Cortex of kidney (tissue), 1 donor: ENCODE measurements at places on chromosomes 2 and 18.

DNA sequence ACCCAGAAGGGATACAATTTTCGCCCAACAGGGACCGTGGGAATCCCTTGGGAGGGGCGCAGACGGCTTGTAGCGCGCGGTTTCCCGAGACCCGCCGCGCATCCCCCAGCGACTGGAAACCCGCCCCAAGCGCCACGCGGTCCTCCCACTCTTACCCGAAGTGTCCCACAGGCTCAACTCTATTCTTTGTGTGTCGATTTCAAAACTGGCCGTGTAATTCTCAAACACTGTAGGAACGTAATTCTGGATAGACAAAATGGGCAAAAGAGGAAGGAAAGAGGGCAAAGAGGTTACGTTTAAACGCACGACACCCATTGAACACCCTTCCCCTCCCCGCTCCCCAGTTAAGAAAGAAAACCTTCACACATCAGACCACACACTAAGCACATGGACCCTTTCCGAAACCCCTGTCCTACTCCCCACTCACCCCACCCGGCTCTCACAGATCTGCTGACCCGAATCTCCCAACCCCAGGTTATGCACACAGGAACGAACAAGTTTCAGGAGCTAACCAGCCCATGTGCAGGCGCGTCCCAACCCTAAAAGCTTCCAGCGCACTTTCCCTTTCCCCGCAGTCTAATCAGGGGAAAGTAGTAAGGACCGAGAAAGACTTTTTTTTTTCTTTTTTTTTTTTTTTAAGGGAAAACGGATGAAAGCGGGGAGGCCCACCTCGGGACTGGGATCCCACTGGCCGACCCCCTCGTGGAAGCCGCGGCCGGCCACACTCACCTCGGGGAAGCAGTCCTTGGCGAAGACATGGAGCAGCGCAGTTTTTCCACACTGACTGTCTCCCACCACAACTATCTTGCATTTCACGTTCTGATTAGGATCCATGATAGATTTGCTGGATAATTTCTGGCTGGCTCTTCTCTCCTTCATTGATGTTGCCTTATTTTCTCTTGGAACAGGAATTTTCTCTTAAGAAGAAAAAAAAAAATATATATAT is 655 bp downstream of the RND3 start:
- no peak for DNase-seq

- no peak for DNase-seq
Measured at GRCh38 chr2:98013407-98014042, 17.8 kb upstream of the TMEM131 start.

DNA sequence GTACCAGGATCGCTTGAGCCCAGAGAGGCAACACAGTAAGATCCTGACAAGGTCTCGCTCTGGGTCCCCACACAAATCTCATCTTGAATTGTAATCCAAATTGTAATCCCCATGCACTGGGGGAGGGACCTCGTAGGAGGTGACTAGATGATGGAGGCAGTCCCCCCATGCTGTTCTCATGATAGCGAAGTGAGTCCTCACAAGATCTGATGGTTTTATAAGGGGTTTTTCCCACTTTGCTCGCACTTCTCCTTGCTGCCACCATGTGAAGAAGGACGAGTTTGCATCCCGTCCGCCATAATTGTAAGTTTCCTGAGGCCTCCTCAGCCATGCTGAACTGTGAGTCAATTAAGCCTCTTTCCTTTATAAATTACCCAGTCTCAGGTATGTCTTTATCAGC is 46.0 kb upstream of the SERTAD2 start:
- DNase-seq = no peak

DNA sequence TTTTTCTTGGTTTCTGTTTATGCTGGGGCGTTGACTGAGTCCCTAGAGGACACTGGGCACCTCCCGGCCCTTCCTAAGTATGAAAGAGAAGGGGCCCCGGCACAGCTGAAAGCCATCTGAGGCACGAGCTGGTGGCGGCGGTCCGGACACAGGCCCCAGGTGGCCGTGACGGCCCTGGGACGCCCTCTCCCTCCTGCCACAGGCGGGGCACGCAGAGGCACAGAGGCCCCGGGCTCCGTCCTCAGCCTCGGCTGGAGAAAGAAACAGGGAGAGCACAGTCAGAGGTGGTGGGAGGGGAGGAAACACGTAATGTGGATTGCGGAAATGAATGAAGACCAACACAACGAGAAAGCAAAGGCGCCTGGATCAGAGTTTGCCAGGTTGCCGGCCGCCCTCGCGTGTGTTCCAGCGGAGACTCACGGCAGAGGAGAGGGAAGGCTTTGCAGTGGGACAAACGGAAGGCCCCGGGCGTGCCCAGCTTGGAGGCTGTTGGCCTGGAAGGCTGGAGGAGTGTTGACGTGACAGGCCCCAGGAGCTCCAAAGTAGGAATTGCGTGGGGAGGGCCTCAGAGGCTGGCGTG is 119.1 kb downstream of the PTGR3 start:
- DNase-seq = no peak

- DNase-seq = no peak
Measured at GRCh38 chr2:11839916-11840315, 93.5 kb downstream of the LPIN1 start.

DNA sequence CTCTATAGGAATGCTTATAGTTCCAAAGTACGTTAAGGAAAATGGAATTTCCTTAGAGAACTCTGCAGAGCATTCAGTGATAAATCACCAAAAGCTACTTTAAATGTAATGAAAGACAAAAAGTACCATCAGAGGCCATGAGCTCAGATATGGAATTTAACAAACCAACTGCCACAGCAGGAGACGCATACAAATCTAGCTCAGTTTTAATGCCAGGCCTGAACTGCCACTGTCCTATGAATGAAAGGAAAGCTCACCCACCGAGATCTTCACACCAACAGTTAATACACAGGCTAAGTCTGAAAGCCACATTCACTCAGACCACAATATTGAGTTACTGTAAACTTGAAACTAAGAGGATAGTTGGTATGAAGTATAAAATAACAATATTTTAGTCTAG is 126.8 kb downstream of the ZNF516 start:
- DNase-seq = no peak

DNA sequence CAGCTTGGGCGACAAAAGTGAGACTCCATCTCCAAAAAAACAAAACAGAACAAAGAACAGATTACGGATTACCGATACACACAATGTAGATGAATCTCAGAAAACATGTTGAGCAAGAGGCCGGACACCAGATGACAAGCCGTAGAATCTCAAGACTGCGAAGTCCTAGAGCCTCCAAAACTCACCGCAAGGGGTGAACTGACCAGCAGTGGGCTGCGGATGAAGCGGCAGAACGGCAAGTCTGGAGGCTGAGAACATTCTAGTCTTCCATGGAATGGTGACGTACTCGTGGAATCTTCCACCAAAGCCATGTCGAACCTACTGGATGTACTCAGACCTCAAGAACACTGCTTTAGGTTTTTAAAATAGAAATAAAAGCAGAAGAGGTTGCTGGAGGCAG is 198.8 kb downstream of the NDUFA10 start:
- no peak for DNase-seq

DNA sequence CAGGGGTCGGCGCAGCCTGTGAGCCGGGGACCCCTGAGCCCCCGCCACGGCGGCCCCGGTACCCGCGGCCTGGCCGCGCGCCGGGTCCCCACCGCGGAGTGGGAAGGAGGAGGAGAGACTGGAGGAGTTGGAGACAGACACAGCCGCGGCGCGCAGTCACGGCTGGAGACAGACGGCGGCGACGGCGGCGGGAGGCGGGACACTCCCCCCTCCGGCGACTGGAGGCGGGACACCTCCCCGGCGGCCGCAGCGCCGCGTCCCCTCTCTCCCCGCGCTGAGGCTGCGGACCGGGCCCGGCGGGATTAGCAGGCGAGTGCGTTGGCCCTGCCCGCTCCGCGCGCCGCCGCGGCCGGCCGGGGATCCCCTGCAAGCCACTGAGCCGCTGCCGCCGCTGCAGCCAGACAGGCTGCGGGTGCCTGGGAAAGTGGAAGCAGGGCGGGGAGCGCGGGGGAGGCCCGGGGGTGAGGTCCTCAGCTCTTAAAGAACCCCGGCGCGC is 1.0 kb upstream of the LDLRAD4 start:
- DNase-seq = no peak

DNA sequence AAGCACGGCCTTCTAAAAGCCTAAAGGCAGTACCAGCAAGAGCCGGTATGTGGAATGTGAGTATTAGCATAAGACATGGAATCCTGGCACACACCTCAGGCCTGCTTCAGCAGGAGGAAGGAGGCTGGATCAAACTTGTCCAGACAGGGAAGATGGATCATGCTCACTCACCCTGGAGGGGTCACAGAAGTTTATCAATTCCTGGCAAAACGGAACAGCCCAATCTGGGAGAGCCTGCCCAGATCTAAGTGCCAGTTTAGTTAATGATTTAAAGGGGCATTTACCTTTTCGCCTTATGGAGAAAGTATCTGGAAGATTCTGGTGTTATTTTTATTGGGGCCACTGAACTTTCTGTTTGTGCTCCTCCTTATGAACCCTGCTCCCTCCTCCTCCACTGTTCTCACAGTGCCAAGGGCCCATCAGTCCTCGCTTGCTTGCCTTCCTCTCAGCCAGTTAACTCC is 58.3 kb upstream of the NFE2L2 start:
- no peak for DNase-seq

GRCh38 chr2:31384351-31384750 is 30.2 kb downstream of the XDH start:
- DNase-seq = no peak

DNA sequence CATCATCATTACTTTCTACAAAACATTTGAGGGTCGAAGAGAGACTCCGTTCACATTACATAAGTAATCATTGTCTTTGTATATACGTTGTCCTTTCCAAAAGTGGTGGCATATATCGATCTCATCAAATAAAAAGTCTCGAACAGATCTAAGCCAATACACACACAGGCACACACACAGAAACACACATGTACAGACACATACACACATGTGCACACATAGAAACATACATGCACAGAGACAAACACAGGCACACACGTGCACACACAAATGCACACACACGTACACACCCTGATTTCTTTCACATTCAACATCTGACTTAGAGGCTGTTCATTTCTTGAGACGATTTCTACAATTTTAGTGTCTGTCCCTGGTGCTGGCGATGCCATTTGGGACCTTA is 17.5 kb upstream of the ALKAL2 start:
- no peak for DNase-seq

DNA sequence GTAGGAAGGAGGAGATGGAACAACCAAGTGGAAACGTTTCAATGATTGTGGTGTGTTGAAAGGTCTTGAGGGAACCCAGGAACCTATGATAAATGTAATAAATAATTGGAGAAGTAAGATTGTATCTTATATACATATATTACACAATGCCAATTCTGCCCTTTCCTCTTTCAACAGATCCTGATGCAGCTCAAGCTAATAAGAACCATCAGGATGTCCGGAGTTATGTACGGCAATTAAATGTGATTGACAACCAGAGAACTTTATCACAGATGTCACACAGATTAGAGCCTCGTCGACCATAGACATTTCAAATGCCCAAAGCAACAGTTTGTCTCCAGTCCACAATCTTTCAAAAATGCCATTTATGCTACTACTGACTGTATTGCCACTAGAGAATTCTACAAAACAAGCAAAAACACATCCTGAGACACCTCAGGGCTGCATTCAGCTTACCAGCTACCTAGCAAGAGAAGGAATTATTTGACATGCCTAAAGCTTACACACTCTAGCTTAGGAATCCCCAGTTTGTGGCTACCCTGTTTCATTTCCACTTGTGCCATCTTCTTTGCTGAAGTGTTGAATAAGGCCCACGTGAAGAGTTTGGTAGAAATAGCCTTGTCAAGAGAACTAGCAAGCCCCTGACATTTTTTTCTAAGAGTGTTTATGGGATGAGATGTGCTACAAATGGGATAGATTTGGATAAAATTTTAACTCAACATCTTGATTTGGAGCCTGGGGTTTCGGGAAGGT is 24.0 kb upstream of the MAP3K20 start:
- DNase-seq = no peak

- no peak for DNase-seq
Measured at GRCh38 chr2:25176138-25176537, 7.8 kb upstream of the POMC start.

DNA sequence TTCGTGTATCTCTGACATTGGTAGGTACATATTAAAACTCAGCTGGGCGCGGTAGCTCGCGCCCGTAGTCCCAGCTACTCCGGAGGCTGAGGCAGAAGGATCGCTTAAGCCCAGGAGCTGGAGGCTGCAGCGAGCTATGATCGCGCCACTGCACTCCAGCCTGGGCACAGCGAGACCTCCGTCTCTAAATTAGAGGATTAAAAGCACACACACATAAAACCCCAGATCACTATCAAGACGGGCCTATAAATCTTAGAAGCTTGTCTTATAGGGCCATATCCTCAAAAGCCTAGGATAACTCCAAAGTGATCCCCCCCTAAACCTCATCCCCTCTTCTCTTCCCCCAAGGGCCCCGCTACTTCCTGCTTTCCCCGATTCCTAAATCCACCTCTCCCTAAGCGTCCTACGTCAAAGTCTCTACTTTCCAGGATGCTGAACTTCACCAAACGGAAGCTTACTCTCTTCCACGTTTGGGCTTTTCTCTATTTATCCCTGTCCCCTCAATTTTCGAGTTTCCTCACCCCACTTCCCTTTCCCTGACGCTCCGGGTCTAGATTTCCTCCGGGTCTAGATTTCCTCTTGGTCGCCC is 707 bp downstream of the KRCC1 start:
- DNase-seq = no peak

GRCh38 chr2:100924520-100925451 is 77.3 kb upstream of the RPL31 start:
- DNase-seq = no peak

- DNase-seq = no peak
Measured at GRCh38 chr18:23718731-23719130, 29.5 kb downstream of the LAMA3 start.

GRCh38 chr2:205017381-205017780 is 472.1 kb downstream of the PARD3B start:
- DNase-seq = no peak

DNA sequence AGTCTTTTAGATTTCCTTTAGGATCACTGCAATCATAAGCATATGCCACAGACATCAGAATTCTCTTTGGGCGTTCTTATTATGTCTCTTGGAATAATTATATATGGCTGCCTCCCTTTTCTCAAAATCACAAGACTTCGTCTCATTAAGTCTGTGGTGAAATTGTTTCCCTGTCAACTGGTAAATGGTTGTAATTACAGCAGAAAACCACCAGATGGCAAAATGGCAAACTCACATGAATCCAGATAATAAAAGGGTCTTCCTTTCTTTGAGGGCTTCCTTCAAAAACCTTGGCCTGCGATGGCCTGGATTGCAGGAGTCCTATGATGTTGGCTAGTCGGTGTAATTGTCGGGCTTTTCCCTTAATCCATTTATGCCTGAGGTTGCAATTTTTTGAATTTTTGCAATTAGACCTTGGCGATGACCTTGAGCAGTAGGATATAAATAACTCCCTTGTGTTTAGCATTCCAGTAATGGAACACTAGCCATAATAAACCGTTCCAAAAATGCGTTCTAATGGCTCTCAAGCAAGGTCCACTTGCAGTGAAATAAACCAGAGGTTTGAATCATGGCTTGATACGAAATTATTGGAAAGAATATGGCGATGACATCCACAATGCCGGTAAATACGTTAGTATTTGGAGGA is 656.4 kb downstream of the MBD2 start:
- no peak for DNase-seq
